CD4-positive, CD25-positive, alpha-beta regulatory T cell (primary cell): ENCODE measurements at places on chromosomes 6 and 20.
A peak's percentile ranks its signal among the peaks of the same experiment; 100 is the strongest.

- peak; percentile 46 for DNase-seq
These were observed 52.1 kb upstream of the BEND6 start for GRCh38 chr6:56902641-56903464.

DNA sequence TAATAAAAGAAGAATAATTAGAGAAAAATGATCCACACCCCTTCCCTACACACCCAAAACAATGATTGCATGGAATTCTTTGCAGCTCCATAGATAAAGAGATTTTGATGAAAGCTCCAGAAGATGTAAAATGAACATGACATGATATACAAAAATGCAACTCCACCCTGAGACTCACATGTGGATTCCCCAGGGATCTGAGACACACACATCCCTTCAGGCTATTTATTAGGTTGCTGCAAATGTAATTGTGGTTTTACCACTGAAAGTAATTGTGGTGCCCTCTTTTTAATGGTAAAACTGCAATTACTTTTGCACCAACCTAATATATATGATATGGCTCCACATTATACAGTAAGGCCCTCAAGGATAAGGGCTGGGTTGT, 40.4 kb upstream of the TBC1D7 start:
- DNase-seq, result no peak

DNA sequence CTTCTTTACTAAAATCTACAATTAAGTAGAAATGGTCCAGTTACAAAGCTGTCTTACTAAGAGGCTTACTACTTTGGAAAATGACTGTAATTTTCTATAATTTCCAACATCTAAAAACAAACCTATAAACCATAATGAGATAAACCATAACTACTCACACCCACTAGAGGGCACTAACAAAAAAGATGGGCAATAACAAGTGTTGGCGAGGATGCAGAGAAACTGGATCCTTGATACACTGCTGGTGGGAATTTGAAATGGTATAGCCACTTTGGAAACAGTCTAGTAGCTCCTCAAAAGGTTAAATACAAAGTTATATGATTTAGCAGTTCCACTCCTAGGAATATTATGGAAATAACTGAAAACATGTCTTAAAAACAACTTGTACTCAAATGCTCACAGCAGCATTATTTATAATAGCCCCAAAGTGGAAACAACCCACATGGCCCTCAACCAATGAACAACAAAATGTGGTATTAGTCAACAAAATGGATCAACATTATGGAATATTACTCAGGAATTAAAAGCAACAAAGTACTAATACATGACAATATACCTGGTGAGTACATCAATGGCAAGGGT, 50.6 kb downstream of the GJA10 start:
- peak; percentile 41 for DNase-seq

GRCh38 chr6:45808917-45809316, 206.7 kb downstream of the CLIC5 start:
- no peak for DNase-seq

DNA sequence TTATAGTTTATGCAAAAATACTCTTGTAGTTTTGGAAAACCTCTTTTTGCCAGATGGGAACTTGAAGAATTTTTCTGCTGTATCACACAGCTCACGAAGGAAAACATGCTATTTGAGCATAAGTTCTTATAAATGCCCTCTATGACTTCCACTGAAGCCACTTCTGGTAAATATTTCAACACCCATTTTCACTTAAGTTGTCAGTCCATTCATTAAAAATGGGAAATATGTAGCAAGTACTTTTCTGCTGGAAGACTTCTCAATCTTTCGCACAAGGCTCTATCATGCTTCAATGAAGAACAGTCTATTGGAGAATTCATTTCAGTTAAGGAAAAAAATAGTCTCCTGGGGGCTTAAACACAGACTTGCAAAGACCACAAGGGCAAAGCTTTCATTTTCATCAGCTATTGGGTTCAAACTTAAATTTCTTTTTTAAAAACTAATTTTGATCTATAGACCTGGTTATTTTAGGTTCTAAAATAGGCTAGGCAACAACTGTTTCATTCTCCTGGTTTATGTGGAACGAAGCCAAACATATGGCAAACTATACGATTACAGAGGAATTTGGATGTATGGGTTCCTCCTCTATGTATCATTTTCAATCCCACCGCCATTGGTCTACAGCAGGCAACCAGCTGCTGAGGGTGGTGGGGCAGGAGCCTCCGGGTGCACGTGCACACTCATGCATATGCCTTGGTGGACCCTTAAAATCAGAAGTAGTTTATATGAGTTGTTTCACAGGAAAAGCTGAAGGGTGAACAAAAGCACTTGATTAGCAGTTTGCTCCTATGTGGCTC, 38.7 kb downstream of the LAMA4 start:
- no peak for DNase-seq

DNA sequence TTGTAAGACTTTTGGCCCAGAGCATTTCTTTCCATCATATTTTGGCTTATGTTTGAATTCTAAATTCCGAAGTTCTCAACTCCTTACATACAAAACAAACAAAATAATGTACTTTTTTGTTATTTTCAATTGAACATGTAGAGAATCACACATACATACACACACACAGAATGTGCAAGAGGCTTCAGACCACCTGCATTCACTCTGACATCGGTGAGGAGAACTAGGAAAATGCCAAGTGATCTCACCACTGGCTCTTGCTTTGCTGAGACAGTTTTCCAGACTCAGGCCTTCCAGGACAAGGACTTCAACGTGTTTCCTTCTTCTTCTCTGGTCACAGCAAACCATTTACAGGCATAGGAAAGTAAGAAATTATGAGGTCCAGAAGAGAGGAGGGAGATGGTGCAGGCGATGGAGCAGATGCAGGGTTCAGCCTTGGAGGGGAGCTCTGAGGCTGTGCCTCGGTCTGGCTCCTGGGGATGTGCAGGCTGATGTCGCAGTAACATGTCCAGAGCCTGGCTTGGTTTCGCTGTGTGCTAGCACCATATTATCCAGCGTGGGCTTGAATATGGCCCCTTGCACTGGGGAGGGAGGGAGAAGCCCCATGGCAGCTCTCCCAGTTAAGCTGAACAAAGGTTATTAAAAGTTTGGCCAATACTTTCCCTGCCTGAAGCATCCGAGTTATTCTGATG, 93.4 kb downstream of the DACT2 start:
- no peak for DNase-seq

DNA sequence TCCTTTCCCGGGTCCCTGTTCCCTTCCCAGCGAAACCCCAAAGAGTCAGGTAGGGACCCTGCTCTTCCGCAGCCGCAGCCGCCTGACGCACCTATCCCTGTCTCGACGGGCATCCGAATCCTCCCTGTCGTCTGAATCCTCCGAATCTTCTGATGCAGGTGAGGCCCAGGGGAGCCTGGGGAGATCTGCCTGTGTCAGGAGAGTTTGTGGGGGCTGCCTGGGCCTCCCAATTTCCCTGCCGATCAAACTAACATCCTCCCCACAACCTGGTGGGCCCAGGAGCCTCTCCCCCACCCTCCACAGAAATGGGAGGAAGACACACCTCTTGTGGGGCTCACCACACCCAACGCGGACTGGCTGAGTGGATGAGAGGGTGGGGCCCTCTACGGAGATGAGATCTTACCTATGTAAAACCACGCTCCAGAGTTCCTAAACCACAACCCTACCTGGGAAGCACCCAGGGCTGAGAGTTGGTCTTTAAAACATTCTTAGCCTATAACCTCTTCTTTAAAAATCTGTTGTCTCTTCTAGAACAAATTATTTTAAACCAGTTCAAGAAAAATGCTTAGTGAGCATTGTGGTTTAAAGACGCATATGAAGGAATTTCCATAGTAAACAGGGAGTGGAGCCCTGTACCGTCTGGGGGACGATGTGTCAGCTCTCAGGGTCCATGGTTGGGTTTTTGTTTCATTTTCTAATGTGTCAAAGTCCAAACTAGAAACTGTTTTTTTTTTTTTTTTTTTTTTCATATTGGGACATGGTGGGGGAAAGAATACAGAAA, 1.7 kb downstream of the CDC25B start:
- no peak for DNase-seq

- no peak for DNase-seq
These were observed 197.4 kb upstream of the PRSS16 start for GRCh38 chr6:27049863-27050781.

- DNase-seq, result no peak
These were observed 23.5 kb downstream of the RUNX2 start for GRCh38 chr6:45351667-45352066.

- no peak for DNase-seq
These were observed 6.2 kb upstream of the SGK1 start for GRCh38 chr6:134324141-134324540.

DNA sequence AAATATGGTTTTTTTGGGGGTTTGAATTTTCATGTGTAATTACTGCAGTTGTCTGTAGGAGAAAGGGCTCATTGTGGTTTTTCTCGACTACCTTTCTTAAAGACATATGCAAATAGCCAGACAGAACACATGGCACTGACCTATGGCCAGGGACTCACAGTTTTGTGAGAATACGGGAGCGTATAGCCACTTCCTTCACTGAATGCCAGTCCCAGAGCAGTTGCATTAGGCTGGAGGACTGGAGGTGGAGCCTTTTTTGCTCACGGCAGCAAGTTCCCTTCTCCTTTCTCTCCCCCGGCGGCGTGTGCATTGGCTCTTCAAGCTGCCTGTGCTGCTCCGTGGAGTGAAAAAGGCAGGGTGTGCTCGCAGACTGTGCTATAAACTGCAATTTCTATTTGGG, 114.9 kb downstream of the AKAP7 start:
- peak; percentile 11 for DNase-seq

GRCh38 chr6:37783856-37784584, 35.5 kb upstream of the ZFAND3 start:
- no peak for DNase-seq

GRCh38 chr6:136548582-136549299, 1.5 kb downstream of the MAP7 start:
- DNase-seq, result no peak

DNA sequence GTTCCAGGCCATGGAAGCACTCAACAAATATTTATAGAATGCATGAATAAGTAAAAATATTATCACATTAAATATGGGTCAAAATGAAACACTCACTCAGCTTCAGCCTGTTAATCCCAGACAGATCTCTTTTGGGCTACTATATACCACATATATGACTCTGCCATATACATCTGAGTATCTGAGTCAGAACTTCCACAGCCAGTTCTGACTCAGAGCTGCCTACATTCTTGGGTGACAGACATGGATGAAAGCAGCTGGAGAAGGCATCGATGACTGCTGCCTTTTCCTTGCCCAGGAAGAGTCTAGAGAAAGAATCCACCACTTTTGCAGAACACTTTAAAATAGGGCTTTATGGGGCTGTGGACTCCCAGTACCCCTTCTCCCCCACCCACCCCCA, 11.5 kb upstream of the PDYN start:
- DNase-seq, result no peak

GRCh38 chr6:124741341-124741740, 220.9 kb upstream of the RNF217 start:
- DNase-seq, result no peak

DNA sequence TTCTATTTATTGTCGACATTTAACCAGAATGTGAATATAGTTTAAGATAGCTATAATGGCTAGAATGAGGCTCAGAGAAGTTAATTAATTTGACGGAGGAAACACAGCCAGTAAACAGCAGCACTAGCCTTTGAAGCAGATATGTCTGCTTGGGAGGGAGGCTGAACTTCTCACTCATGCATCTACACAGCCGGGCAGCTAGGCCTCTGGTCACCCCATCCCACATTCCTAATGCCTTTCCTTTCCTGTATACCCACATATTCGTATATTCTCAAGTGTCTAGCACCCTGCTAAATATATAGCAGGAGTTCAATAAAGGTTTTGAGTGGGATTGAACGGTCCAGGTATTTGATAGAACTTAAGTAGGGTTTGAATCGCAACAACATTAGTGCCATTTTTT, 230.4 kb upstream of the PDE10A start:
- DNase-seq, result no peak

DNA sequence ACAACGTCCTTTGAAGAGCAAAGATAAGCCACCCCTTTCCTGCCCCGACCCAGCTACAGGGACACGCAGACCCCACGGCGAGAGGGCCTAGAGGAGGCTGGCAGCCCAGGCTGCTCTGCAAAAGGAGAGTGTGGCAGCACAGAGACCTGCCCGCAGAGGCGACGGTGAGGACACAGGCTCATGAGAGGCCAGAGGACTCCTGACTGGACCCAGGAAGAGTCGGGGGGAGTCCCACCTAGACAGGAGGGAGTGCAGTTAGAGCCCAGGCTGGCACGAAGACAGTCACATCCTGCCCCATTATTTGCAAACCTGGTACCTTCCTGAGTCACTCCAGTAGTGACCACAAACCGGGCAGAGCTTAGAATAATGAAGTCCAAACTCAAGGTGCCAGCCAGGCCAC, 227.7 kb upstream of the CDH4 start:
- DNase-seq, result no peak

GRCh38 chr6:110590821-110591351, 114.5 kb upstream of the SLC22A16 start:
- no peak for DNase-seq

- DNase-seq, result no peak
These were observed 6.9 kb upstream of the BIRC7 start for GRCh38 chr20:63228806-63229205.
